Kidney epithelial cell (primary cell): ENCODE measurements at places on chromosomes 1 and 21.

DNA sequence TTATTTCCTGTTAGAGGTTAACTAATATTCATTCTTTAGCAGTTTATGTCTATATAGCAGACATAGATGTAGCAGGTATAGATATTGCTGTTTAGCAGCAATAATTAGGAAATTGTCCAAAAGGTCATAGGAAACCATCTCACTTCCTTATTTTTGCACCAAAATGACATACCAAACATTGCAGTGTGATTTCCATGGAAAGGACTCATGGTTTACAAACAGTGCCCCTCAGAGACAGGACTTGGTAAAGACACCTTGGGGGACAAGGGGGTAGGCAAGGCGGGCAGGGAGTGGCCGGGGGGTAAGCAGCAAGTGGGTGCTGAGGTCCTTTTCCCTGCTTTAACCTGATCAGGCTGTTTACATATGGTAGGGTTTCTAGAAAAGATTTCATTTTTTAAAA lies 30.5 kb downstream of the BATF3 start:
- no peak for DNase-seq

GRCh38 chr1:235999259-235999925 lies 65.5 kb downstream of the NID1 start:
- peak; percentile 81 for DNase-seq

DNA sequence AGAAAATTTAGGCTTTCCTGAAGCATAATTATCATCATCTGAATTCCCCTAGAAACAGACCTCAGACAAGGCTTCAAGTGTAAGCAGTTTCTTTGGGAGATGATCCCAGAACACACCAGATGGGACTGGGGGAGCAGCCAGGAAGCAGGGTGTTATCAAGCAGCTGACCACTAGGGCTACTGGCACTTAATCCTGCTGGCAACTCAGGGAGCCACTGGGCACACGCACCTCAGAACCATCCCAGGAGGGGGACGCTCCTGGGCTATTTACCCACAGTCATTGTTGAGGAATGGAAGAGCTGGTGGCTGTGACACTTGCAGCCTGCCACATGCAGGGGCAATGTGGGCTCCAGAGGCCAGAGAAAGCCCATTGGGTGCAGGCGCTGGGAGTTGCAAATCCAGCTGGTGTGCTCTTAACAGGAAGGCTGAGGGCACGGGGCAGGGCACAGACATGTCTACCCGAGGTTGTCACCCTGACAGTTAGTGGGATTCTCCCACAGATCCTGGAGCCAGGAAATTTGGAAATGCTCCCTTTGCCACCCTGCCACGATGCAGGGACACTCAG lies 15.1 kb upstream of the IL22RA1 start:
- DNase-seq: no peak

DNA sequence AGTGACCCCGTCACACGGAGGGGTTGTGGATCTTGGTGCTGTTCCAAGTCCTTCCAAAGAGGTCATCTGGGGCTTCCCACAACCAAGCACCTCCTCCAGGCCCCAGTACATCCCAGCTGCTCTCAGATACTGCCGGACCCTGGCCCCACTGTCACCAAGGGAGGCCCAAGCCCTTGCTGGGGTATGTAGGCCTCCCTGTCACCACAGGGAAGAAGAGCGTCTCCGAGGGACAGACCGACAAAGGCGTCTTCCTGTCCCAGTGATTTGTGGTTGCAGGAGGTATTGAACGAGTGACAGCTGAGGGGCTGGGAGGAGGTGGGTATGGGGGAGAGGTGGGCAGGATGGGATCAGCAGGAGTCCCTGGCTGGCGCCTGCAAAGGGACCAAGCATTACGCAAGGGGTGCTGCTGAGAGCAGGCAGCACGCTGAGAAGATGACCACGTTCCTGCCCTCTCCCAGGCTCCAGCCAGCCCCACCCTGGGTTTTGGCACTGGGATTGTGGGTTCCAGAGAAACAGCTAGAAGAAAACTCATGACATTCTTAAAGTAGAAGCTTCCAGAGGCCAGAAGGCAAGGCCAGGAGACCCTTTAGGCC lies 29.7 kb downstream of the LRP8 start:
- no peak for DNase-seq

- DNase-seq: no peak
Measured at GRCh38 chr21:37292941-37293340, 25.8 kb upstream of the VPS26C start.

GRCh38 chr1:53049574-53049967 lies 12.4 kb upstream of the PODN start:
- no peak for DNase-seq
